GM20000 (cell line): ENCODE measurements at places on chromosomes 16 and 17.

DNA sequence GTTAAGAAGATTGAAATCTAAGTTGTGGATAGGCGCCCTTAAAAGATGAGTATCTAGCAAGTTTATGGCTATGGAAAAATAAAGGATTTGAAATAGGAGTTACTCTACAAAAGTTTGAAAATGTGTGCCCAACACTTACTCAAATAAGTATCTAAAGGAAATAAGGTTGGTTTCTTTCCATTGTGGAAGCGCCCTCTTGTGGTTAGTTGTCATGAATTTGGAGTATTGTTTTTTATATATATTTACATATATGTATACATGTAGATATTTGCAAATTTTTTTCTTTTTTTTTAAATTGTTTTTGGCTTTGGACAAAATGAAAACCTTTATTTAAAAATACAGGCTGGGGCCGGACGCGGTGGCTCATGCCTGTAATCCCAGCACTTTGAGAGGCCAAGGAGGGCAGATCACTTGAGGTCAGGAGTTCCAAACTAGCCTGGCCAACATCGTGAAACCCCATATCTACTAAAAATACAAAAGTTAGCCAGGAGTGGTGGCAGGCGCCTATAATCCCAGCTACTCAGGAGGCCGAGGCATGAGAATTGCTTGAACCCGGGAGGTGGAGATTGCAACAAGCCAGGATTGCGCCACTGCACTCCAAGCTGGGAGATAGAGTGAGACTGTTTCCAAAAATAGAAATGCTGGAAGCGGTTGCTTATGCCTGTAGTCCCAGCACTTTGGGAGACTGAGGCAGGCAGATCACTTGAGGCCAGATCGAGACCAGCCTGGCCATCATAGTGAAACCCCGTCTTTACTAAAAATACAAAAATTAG, 24.0 kb upstream of the VPS4A start:
- DNase-seq: peak; percentile 61

DNA sequence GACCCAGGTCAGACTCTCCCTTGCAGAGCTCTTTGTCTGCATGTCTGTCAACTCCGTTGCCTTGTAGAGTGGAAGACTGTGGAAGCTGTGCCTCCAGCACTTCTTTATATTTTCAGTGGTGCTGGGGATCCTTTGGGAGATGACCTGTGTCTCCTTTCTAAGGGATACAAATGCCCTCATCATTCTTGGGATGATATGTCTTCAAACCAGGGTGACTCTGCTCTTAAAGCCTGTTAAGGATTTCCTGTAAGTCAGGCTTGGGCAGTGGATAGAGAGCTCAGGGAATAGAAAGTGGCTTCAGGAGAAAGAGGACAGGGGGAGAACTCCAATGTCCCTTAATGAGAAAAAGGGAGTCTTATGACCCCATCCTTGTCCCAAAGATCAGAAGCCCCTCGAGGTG, 1.5 kb downstream of the HOXB3 start:
- no peak for DNase-seq

DNA sequence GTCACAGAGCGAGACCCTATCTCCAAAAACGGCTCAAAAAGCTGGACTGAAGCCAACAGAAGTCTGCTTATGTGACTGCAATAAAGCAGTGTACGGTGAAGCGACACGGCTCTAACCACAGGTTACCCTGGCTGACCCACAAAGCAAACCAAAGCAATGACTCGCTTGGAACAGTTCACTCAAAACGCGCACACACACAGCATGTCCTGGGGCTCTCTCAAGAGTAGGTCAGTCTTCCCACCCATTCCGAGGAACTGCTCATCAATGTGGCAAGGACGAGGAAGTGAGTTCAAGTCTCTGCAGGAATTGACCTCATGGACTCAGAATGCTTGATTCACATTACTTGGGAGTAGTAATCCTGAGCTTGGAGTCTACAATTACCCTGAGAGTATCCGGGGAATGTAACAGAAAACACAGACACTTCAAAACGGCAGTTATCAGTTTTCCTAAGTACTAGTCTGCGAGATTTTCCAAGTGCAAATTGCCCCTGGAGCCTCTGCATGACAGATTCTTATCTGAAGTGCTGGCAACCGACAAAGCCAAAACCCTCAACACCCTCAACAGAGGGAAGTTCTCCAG, 25.4 kb downstream of the PELP1 start:
- DNase-seq: no peak

GRCh38 chr17:59561042-59561441, 4.4 kb upstream of the DHX40 start:
- peak; percentile 29 for DNase-seq

- DNase-seq: no peak
These were observed 152.0 kb downstream of the KCNJ12 start for GRCh38 chr17:21528031-21528695.

DNA sequence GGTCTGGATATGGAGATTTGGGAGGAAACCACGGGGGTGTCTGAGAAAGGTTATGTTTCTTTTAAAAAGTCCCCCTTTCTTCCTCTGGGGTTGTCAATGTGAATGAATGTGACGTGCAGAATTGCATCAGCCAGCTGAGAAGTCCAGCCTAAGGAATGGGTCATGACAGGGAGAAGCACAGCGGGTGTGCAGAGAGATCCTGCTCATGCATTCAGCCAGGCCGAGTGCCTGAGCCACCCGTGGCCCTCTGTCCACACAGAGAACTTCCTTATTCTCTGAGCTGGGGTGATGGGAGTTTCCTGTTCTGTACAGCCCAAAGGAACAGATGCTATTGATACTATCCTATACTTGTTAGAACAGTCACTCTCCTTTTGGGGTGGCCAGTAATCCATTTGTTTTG, 117.9 kb downstream of the CPPED1 start:
- DNase-seq: no peak

DNA sequence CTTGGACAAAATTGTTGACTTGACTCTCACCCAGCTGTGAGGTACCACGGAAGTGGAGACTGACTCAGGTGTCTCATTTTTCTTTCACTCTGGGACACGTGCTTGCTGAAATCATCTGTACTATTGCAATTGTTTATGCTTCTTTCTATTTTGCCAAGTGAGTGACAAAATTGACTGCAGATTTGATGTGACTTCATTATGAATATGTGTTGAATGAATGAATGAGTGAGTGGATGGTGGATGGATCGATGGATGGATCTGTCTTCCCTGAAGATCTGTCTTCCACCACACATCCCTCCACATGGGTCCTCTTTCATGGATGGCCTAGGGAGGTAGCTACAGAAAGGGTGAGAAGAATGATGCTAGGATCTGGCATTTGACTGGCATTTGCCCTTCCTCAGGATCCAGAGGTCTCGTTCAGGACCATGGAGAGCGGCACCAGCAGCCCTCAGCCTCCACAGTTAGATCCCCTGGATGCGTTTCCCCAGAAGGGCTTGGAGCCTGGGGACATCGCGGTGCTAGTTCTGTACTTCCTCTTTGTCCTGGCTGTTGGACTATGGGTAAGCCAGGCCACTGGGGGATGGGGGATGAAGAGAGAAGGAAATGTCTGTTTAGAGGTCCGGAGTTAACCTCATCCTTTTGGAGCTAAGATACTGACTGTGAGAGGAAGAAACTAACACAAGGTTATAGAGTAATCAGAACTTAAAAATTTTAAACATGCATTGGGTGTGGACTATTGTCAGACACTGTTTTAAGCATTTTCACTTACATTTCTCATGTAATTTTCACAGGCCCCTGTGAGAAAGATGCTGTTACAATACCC, 12.7 kb downstream of the SLC5A11 start:
- peak; percentile 61 for DNase-seq

- no peak for DNase-seq
These were observed 21.4 kb upstream of the JPH3 start for GRCh38 chr16:87580855-87581261.

- no peak for DNase-seq
These were observed 1.3 kb downstream of the PRPSAP2 start for GRCh38 chr17:18859256-18859655.

DNA sequence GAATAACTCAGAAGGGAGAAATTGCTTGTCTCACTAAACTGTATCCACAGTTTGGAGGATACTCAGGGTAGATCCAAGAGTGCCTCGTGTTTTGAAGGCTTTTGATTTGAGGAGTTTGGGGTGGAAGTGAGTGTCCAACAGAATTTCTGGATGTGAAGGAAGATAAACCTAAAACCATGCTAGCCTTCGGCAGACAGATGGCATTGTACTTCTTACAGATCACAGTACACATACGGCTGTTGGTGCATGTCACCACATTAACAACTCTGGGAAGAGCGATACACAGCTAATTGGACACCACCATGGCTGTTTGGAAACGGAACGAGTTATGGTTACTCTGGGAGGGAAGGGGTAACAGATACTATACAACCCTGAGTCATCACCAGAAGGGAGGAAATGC, 420.4 kb downstream of the GRIN2A start:
- no peak for DNase-seq

GRCh38 chr17:67993998-67994361, 2.3 kb downstream of the C17orf58 start:
- peak; percentile 54 for DNase-seq

GRCh38 chr16:12111223-12111622, 134.7 kb downstream of the SNX29 start:
- DNase-seq: no peak

DNA sequence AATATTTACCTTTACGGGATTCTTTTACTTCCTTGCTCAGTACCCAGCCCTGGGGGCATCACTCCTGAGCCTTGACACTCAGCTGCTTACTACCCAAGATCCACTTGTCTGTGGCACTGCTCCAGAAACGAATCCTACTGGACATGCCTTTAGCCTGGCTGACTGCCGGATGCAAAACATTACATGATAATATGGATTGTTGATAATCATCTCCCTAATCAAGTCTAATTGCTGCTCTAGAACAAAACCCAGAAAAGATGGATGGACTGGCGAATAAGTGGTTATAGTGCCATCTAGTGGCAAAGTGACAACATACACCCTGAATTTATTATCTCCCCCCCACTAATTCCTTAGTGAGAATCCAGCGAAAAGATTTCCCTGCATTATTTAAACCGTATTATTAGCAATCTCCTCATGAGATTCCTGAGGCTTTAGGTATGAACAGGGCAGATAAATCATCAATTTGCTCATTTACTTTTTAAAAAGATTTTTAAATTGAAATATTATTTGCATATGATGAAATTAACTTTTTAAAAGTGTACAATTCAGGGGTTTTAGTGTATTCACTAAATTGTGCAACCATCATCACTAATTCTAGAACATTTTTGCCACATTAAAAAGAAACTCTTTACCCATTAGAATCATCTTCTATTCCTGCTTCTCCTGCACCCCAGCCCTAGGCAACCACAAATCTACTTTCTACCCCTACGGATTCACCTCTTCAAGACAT, 61.6 kb downstream of the RGS9 start:
- DNase-seq: peak; percentile 71

- peak; percentile 87 for DNase-seq
These were observed 7.3 kb downstream of the ABI3 start for GRCh38 chr17:49217651-49218413.

- no peak for DNase-seq
These were observed 11.0 kb downstream of the CALB2 start for GRCh38 chr16:71369494-71369893.

DNA sequence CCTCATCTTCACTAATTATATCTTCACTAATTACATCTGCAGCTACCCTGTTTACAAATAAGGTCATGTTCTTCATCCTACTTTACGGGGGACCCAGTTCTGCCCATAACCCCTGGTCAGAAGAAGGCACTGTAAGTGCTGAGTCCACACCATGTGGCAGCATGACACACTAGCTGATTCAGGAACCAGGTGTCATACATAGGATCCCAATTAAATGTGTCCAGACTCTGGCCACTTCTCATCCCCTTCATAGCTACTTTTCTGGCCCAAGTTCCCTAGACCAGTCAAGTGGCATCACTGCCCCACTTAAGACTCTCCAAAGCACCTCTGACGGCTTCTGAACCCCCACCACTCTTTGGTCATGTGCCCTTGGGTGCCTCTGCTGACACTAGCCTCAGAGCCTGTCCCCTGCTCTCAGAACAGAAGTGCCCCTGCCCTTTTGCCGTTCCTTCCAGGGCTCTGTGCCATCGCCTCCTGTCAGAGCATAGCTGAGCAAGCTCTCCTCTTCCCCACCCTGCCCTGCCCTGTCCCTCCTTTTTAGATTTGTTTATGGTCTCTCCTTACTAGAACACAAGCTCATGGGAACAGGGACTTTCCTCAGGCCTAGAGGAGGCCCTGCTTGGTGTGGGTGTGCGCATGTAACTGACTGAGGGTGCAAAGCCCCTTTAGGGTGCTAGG, 61.1 kb downstream of the B9D1 start:
- DNase-seq: no peak

DNA sequence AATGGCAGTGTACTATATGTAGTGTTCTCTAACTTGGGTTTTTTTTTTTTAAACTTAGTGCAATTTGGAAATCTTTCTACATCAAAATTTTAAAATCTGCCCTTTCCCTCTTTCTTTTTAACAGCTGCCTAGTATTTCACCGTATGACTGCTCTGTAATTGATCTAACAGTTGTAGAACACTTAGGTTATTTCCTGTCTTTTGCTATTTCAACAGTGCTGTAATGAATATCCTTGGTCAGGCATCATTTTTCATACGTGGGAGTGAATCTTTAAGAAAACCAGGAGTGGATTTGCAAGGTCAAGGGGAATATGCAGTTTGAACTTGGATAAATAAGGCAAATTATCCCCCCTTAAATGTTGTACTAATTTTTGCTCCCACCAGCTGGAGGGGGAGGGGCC, 3.8 kb downstream of the NLRC5 start:
- DNase-seq: no peak

GRCh38 chr16:48106446-48106845, 49.3 kb downstream of the ABCC12 start:
- no peak for DNase-seq

GRCh38 chr17:34703533-34703932, 124.2 kb downstream of the TMEM132E start:
- DNase-seq: no peak

- peak; percentile 53 for DNase-seq
These were observed 13.4 kb upstream of the CRISPLD2 start for GRCh38 chr16:84806256-84806889.

GRCh38 chr16:57620335-57621231, 7.8 kb upstream of the ADGRG1 start:
- no peak for DNase-seq

DNA sequence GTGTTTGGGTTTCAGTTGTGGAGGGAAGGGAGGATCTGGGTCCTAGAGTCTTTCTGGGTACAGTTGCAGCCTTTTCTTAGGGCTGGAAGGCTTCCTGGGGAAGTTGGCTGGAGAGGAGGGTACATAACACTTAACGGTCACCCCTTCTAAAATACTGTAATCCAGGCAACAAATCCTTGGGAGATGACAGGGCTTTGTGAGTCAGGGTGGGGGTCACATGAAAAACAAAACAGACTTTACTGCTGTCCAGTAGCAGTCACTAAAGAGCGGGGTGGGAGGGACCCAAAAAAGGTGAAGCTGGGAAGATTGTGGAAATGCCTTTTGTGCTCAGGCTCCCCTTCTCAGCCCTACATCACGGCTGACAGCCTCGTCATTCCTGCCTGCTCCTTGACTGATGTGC, 6.3 kb downstream of the SAP30BP start:
- DNase-seq: no peak

- DNase-seq: no peak
These were observed 82.1 kb upstream of the GNAO1 start for GRCh38 chr16:56109205-56109604.
